ENCODE measurements at places on chromosomes 13 and 19.

GRCh38 chr19:30830875-30831274 is 458.7 kb downstream of the ZNF536 start:
- no peak for DNase-seq

DNA sequence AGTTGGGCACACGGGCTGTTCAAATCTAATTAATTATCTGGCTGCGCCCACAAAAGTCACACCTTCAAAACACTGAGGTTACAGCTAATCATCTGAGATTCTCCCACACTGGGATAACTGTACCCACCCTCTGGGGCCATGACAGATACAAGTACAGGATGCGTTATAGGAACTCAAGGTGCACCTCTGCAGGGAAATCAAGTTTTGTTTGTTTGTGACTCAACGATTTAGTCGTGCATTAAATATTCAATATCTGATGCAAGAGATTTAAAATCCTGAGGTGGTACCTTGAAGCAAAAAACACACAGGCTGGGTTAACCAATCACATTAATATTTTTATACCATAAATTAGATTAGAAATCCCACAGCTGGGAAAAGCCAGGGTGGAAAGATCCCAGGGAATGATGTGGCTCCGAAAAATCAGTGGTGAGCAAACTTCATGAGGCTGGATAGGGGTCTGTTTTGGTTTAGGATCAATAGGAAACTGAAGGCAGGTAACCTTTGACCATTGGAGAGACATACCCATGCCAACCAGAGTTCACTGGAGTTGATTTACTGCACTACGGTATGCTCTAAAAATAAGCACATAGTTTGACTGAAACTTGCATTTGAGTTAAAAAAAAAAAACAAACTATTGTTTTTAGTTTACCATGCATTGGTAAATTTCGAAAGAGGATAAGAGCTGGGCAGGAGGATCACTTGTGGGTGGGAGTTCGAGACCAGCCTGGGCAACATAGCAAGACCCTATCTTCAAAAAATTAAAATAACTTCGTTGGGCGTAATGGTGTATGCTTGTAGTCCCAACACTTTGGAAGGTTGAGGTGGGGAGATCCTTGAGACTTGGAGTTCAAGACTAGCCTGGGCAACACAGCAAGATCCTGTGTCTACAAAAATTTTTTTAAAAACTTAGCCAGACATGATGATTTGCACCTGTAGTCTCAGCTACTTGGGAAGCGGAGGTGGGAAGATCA is 23.9 kb upstream of the CEBPG start:
- no peak for DNase-seq

DNA sequence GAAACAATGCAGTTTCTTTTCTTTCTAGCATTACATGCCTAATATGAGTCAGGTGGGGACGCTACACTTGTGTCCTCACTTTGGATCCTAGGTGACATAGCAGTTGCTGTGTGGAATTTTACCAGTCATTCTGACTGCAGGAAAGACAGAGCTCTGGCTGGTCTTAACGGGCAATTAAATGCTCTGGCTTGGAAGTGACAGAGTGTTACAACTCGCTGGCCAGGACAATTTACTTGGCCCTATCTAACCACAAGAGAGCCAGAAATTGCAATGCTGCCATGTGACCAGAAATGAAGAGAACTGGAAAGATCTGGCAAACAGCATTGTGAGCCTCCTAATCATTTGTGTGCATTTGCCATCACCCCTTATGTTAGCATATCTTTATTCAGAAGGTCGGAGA is 351.1 kb downstream of the DCT start:
- no peak for DNase-seq

- DNase-seq, result no peak
Observed at GRCh38 chr13:103540382-103540765, 474.2 kb upstream of the SLC10A2 start.

- no peak for DNase-seq
Observed at GRCh38 chr13:110454956-110455355, 106.6 kb downstream of the RAB20 start.

GRCh38 chr13:51015973-51016372 is 95.1 kb downstream of the C13orf42 start:
- no peak for DNase-seq

- DNase-seq, result peak; percentile 82
Observed at GRCh38 chr19:4140237-4140711, 13.2 kb upstream of the CREB3L3 start.

- no peak for DNase-seq
Observed at GRCh38 chr19:28948026-28948425, 264.9 kb downstream of the UQCRFS1 start.

GRCh38 chr13:104431895-104432294 is 1365.7 kb upstream of the SLC10A2 start:
- no peak for DNase-seq

DNA sequence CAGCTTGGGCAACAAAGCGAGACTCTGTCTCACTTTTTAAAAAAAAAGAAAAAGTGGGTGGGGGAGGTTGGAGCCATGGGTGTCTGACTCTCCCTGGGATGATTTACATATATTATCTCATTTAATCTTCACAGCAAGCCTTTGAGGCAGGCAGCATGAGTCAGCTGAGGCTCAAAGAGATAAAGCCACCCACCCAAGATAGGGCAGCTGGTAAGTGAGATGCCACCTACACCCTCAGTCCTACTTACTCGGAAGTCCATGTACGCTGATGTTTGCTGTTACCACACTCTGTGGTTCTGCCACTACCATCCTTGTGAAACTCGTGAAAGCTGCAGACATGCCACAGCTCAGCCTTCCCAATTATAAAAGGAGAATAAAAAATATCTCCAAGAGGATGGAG is 142.0 kb upstream of the TSHZ3 start:
- no peak for DNase-seq

- DNase-seq, result peak; percentile 89
Observed at GRCh38 chr19:38433268-38433733, at the start of gene RYR1. RYR1 (plus strand) TSS chr19:38433691; CDS start chr19:38433830, 139 bp downstream.

- DNase-seq, result no peak
Observed at GRCh38 chr19:16896146-16897028, 7.6 kb downstream of the F2RL3 start.

DNA sequence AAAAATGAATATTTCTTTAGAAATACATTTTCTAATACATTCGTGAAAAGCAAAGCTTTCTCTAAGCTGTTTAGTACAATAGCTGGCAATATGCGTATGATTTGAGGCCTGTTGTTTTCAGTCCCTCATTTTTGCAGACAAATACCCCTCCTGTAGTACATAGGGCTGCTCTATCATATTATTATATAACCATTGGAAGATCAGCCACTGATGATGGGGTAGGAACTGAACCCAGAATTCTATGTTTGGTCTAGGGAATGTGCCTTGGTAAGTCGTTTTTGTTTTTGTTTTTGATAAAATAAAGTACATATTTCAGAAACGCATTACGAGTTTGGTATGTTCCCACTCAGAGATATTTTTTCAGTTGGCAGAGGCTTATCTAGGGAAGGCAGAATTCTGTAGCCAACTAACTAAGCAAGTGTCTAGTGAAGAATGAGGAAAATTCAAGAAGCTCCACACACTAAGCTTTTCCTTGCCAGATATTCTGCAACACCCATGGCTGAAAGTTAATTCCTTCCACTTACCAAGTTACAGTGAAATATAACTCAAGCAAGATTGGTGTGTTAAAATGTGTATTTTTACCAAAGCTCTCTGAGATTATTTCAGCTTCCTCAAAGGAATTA is 656.9 kb upstream of the MIR17HG start:
- no peak for DNase-seq

DNA sequence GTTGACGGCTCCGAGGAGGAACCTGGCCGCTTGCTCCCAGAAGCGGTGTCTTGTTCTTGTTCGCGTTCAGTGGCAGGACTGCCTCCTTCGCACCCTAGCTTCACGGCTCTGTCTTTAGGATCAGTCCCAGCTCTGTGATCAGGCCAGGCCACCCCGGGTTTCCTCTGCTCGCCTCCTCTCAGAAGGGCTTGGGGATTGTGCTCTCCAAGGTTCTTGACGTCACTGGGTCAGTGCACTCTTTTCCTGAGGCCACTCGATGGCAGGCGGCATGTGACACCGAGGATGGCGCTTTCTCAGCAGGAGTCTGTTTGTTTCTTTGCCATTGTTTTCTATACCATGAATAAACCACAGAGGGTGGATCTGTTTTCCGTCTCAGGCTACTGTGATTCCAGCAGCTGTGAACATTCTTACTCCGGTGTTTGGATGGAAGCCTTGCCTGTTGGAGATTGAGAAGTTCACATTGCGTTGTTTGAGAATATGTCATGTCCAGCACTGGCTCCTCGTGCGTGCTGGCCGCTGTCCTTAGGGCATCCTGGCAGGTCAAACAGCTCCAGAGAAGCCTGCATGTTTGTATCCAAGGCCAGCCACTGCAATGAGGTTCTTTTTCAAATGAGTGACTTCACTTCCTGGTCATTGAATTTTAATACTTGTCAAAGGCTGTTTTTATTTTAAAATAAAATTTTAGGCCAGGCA is 44.5 kb downstream of the SLC7A9 start:
- no peak for DNase-seq

GRCh38 chr13:97077341-97077740 is 83.1 kb upstream of the OXGR1 start:
- no peak for DNase-seq

Data from germinal center (tissue), 1 donor.